Stimulated activated CD4-positive, alpha-beta T cell treated with anti-CD3 and anti-CD28 coated beads, TNF-alpha, amount 100 ng/mL, for 4 hours (primary cell): ENCODE measurements at places on chromosomes 7 and 10.

DNA sequence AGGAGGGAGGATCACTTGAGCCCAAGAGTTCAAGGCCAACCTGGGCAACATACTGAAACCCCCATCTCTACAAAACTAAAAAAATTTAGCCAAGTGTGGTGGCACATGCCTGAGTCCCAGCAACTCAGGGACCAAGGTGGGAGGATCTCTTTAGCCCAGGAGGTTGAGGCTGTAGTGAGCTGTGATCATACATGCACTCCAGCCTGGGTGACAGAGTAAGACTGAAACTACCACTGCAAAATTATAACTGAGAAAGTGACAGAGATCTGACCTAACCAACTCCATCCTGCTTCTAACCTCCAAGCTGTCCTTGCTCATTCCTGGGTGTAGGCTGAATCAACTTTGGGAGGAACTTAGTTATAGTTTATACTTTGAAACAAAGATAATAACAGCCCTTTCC lies 59.4 kb downstream of the HTR7 start:
- DNase-seq, result no peak

DNA sequence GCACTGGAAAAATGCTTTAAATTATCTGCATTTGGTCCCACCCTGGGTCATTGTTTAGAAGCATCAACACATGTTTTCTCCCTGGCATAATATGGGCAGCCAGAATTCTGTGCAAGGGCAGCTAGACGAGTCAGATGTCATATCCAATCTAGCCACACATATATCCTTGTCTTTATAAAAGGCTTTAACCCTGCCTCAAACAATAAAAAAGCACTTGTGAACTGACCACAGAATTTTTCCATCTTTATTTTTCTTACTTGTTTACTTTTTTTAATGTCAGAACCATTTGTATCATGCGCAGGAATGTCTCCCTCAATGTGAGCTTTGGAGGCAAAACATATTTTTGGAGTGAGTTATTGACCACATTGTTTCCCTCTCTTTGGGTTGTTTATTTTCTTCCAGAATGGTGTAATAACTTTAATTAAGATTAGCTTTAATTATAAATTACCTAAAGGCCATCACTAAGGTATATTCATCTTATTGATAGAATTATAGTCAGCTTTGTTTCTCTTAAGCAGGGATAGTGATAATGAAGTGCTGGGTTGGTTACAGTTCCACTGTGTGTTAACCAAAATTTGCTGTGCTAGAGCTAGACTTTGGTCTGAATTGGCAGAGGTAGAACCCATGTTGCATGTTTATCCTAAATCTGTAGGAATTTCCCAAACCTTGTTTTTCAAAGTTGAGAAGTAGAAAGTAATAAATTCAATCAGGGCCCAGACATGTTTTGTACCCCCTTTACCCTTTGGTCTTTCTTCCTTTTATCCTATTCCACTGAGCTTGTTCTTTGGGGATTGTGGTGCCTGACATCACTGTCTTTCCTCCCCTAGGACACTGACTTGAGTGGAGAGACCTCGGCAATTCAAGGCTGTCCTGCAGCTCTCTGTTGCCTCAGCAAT lies 1078.4 kb downstream of the KCNMA1 start:
- DNase-seq, result no peak

DNA sequence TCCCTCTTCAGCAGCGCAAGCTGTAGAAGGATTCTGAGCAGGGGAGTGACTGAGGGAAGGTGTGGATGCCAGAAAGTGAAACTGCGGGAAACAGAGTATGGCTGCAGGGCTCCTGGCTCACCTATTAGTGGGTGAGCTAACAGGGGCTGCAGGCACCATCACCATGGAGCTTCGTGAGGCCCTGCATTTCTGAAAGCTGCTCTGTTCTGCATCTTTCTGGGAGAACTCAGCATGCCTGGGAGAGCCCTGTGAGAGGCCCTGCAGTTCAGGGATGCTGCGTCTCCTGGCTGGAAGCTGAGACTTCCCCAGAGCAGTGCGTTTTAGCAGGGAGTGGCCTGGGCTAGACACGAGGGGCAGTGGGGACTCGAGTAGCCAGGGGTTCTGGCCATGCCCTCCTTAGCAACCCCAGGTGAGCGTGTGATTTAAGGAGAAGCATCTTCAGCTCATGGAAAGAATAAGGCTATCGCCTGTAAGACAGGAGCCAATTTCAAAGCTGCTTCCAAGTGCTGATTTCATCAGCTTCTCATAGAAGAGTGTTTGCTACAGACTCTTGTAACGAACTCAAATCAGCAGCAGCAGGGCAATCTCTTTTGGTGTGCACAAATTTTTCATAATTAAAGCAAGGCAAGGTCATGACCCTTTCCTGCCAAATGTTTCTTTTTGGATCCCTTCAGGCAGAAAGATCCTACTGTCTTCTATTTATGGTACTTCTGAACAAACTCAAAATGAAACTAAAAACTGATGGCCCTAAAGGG lies 293.6 kb upstream of the ZNF32 start:
- no peak for DNase-seq

- no peak for DNase-seq
Measured at GRCh38 chr10:44567471-44567870, 182.6 kb upstream of the CXCL12 start.

DNA sequence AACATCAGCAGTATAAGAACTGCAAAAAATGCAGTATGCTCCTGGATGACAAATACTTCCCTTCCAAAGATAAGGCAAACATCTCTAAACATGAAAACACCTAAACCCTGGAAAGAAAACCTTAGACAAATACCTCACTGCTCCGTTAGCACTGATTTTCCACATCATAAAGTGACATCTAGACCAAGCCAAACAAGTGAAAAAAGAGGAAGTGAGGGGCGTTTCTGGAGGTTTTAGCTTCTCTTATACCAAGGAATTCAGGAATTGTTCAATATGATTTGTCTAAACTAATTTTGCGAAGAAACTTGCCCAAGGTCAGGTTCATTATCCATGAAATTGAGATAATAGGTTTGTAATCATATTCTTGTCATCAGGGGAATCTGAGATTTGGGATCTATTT lies 279.7 kb downstream of the ADRA2A start:
- no peak for DNase-seq

- no peak for DNase-seq
Measured at GRCh38 chr7:81441750-81442149, 328.1 kb downstream of the HGF start.
